ENCODE measurements at places on chromosomes 5 and 9. TPM values are rescaled to one million over a fixed set of nuclear protein-coding genes. Genes with fewer than 3 reads are reported as not detected.

Gene DNLZ
- 43.0 TPM for total RNA-seq

Gene QRFP
- total RNA-seq, result not detected

Gene CEP72
- total RNA-seq, result 5.7 TPM

Gene F2RL2
- 1.3 TPM for total RNA-seq

DNA sequence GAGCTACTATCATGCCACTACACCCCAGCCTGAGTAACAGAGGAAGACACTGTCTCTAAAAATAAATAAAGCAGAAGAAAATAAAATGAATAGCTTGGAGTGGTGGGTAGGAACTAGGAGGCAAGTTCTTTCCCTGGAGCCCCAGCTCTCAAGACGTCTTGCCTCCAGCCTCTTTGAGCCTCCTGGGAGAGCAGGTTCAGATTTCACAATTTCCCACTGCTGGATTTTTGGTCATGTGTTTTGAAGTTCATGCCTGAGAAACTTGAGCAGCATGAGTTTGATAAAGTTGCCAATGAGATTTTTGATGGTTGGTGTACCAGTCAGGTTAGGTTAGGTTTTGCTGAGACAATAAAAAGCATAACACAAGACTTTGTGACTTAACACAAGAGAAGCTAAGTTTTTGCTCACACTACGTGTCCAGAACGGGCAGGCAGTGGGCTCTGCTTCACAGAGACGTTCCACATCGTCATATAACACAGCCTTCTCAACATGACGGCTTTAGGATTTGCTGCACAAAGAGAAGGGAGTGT lies 4.1 kb upstream of the CCDC69 start:
- no peak for DNase-seq

DNA sequence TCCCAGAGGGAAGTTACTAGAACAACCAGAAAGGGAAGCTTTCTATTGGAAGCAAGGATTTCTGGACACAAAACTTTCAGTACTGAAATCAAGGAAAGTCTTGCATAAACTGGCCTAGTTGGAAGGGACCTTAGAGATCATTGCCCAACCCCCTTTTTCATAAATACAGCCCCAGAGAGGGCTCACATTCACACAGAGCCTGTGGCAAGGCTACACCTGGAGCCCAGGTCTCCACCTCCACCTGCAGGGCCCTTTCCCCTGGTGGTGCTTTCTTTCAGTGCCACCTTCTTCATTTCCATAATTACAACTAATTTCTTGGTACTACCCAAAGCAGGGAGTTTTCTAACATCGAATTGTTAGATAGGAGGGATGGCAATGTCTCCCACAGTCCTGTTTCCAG lies 85.7 kb downstream of the ADRB2 start:
- DNase-seq, result no peak

Data from SJSA1 (cell line).